Stimulated activated CD4-positive, alpha-beta T cell treated with anti-CD3 and anti-CD28 coated beads, Interleukin-12 subunit alpha, Interleukin-12 subunit beta, amount 100 ng/mL, for 48 hours (primary cell): ENCODE measurements at places on chromosomes 1 and 21.

GRCh38 chr1:18632218-18632588 lies 1.6 kb downstream of the PAX7 start:
- DNase-seq = no peak

GRCh38 chr1:243842978-243843511 lies 7.0 kb downstream of the AKT3 start:
- no peak for DNase-seq

GRCh38 chr21:36386031-36386642 lies 945 bp downstream of the CHAF1B start:
- no peak for DNase-seq

- no peak for DNase-seq
These were observed 20.5 kb downstream of the SYT2 start for GRCh38 chr1:202689493-202690342.

GRCh38 chr1:109514846-109515245 lies 5.3 kb upstream of the AMIGO1 start:
- DNase-seq = no peak

DNA sequence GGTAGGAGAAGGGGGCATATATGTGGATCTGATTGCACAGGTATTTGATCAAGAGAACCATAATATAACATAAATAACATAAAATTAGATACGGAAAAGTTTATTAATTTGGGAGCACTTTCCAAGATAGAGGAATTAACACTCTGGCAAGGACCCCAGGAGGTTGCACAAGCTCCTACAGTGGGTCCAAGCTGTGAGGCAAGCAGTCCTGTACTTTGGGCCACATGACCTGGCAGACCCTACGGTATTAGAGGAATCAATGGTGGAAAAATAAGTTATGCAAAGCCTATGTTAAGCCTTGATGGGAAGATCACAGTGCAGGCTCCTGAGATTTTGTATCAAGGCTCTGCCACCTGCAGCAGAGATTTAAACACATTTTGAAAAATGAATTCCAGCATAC lies 220.1 kb downstream of the COL24A1 start:
- no peak for DNase-seq

- DNase-seq = no peak
These were observed 53.6 kb downstream of the SLC45A1 start for GRCh38 chr1:8371372-8371991.

DNA sequence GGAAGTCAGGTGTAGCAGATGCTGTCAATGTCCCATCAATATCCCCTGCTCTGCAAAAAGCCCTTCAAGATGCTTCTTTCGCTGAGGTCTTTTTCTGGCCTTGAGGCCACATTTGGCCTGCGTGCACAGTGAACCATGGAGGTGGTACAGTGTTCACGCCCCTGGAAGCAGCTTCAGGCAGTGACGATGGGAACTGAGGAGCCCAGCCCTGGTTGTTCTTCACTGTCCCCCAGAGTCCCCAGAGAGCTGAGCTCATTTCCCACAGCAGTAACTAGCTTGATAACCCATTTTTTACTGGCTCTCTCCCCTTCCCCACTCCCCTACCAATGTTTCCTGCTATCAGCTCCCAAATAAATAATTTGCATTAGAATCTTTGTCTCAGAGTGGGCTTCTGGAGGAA lies 76.5 kb downstream of the OLIG1 start:
- DNase-seq = no peak

GRCh38 chr21:42041246-42041645 lies 29.9 kb upstream of the UMODL1 start:
- DNase-seq = no peak

DNA sequence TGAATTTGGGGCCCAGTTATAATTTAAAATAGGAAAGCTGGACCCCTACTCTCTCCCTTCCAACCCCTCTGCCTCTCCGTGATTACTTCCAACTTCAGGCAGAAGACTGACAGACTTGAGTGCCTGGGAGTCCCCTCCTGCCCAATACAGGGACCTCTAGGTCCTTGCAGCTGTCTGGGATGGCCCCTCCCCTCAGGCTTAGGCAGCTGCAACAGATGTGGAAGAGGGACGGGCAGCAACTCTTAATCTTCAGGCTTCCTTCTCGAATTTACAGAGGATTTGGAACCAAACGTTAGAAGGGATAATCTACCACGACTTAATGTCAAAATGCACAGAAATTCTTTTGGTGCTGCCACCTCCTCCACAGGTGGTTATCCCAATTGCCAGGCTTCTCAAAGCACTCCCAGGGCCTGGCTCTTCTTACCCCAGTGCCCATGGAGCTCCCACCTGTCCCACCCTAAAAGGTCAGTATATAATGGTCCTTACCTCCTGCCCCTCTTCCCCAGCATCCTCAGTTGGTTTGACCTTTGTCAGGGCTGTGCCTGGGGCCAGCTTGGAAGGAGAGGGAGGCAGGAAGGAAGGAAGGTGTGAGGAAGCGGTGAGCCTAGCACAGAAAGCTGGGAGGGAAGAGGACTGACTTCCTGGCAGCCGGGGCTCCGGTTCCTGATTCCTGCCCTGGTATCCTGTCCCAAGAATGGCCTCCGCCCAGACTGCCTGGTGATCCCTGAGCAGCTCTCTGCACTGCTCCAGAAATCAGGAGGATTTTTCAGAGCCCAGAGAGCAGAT lies 2.8 kb downstream of the PEA15 start:
- no peak for DNase-seq

DNA sequence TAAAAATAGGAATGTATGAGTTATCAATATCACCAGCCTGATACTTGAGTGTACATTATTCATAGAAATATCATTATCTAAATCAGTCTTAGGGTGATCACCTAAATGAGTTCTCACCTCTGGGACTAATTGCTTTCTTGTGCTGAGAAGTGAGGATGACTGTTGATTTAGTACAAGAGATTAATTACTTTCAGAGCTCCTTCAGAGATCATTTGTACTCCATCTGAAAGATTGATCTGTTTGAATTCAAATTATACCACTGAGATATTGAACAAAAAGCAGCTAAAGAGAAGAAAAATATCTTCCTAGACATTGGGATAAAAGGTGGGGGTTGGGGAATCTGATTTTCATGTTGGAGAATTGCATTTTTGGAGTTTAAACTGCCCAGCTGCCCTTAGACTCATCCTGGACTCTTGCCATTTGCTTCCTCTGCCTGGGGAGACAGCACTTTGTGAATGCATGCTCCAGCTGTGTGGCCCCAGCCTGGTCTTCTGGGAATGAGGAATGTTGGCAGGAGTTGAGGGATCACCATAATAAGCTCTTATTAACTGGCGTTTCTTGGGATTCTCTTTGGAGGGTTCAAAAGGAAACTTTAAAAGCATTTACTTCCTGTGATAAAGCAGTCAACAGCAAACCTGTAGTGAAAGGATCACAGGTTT lies 19.7 kb upstream of the PGBD2 start:
- no peak for DNase-seq

DNA sequence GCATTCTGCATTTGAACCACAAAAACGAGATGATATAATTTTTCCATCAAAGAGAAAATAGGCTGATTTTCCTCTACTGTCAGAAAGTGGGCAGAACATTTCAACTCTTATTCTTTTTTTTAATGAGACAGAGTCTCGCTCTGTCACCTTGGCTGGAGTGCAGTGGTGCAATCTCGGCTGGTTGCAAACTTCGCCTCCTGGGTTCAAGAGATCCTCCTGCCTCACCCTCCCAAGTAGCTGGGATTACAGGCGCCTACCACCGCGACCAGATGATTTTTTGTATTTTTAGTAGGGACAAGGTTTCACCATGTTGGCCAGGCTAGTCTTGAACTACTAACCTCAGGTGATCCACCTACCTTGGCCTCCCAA lies 11.6 kb downstream of the DSTYK start:
- no peak for DNase-seq

DNA sequence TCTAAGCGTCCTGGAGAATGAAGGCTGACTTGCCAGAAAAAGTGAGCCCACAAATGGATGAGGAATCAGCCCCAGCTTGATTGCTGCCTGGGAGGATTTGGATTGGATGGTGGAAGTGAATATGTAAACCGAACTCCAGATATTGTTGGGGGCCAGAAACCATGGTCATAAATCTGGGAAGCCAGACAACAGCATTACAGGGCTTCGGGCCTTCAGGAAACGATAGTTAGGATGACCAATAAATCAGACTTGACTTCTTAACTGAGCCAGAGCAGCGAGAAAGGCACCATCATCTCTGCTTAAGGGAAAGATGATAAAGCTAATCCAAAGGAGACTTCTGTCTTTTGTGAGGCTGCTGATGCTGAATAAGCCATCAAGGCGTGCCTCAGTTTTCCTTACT lies 26.6 kb downstream of the FAM78B start:
- DNase-seq = no peak

DNA sequence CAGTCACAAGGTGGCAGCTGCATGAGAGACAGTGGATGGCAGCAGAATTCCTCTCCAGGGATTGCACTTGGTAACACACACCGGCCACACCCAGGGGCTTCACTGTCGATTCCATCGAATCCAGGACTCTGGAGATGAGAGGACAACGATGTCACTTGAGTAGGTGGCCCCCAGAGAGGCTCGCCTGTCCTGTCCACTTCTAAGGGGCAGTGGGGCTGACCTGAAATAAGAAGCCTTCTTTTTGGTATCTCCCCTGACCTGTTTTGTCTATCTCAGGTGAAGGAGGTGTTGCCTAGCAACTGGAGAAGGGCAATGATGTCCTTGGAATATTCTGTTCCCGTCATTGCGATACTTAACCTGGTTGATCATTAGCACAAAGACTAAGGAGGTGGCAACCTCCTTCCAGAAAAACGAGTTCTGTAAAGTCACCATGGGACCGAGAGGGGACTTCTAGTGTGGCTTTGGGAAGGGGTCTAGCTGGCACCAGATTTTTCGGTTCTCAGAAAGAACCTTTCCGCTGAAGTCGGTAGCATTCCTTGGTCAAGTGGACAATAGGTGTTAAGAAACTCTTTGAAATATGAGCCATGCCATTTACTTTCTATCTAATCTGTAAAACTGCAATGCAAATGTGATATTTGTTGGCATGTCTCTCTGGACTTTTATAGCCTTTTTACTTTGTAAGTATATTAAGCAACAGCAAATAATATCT lies 85.2 kb upstream of the TMPRSS2 start:
- no peak for DNase-seq

DNA sequence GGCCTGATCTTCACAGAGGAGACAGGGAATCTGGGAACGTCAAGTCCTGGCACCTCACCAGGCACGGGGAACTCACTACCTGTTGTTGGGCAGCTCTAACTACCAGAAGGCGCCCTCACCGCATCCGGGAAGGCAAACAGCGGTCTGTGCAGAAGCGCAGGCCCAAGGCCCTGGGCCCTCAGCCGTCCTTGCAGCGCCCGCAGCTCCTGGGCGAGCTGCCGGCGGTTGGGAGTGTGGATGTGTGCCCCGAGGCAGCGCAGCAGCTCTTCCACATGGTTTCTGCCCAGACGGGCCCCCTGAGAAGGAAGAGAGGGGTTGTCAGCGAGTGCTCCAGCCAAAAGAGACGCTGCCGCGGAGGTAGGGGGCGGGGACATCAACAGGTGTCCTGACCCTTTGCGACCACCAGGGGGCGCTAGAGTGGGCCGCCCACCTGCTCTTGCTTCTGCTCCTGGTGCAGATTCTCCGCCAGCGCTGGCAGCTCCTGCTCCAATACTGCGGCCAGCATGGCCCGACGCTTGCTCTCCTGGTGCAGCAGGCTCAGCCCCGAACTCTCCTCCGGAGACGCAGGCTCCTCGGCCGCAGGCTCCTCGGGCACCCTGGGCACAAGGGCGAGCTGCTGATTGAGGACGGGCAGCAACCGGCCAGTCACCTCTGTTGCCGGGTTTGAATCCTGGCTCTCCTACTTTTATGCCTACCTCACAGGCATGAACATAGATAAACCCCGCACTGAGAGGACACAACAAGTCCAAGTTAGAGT lies 9.3 kb downstream of the MAP3K6 start:
- peak; percentile 75 for DNase-seq

DNA sequence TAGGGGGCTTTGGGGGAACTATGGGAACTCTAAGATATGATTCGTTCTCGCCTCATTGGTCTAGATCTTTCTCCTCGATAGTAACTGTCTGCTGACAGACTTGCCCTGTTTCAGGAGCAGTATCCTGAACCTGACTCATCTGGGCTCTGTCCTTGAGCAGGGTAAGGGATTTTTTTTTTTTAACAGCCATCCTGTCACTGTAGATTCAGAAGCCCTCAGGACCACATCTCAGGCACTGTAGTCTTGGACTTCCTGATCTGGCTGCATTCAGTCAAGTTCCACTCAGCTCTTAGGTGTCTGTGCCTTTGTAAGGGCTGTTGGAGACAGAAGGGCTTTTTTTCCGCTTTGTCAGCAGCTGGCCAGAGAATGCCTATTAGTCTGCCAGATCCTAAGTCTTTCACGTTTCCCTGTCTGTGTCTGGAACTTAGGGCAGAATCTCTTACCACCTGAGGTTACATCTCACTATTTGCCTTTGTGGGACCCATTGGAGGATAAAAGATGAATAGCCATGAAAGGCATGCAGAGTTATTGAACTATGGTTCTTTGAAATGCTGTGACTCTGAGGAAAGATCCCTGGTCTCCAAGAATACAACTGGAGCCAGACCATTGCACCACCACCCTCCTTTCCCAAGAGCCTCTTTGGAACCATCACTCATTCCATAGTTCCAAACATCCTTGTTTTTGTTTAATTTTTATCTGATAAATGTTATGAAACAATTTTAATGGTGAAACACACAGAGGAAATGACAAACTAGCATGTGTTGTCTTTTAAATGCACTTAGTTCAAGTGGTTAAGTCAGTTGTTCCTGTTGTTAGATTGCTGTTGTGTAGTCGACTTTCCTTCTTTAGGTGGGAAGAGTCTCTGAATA lies 49.7 kb upstream of the MACF1 start:
- DNase-seq = no peak

DNA sequence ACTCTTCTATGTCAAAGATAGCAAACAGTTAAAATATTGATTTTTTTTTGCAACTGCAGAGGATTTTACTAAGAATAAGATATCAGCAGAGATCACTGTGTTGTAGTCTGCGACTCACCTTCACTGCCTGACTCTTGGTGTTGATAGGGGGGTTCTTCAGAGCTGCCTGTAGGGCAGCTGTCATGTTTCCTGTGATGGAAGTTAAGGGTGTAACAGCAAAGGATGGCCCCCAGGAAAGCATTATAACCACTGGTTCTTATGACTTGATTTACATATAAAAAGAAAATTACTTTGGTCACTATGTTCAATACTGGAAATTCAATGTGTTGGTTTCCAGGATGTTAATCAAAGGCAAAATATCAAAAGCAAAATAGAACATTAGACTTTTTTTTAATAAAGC lies 2.6 kb downstream of the ARPC5 start:
- no peak for DNase-seq

DNA sequence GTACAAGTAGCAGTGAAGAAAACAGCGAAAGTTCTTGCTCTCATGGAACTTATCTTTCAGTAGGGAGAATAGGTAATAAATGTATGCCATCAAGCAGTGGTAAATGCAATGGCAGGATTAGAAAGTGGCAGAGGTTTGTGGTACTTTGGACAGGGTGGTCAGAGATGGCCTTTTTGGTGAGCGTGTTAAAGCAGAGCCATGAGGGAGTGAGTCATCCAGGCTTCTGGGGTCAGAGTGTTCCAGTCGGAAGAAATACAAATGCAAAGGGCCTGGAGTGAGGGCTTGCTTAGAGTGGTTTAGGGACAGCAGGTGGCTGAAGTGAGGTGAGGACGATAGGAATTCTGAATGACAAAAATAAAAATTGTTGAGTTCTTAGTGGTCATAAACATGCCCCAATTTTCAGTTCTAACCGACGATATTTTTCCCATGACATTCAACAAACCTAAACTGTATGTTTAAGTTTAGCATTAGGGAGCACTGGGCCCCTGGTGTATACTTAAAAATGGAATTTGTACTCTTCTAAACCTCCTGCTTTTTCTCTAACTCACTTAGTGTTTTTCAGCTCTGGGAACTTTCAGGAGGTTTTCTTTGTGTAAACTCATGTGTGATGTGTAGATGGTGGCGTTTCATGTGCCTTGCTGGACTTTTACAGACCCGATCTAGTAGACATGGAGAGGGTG lies 78.2 kb downstream of the MACF1 start:
- DNase-seq = no peak

GRCh38 chr1:183911285-183911684 lies 106.4 kb downstream of the RGL1 start:
- no peak for DNase-seq
